ENCODE measurements at places on chromosomes 7 and 10.

GRCh38 chr10:101772895-101773761, 2.8 kb downstream of the FGF8 start:
- no peak for DNase-seq

DNA sequence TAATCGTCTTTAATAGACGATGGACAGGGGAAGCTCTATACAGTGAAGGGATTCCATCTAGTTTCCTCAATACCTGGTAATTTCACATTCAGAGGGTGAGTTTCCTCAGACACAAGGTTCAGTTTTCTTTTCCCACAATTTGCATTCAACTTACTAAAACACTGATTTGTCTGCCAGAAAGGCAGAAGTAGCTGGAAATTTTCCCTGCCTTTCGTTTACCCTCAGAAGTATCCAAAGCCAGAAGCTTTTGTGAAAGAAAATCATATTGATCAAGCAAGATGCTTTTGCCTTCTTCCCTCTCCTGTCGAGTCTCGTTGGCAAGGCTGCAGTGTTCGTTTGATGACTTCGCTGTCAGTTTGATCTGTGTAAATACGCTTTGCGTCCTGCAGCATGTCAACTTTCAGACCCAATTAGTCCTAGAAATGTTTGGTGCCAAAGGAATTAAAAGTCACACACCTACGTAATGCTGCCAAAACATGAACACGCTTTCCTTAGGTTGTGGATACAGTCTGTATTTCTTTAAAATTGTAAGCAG, 631.9 kb upstream of the FOXK1 start:
- DNase-seq: no peak

DNA sequence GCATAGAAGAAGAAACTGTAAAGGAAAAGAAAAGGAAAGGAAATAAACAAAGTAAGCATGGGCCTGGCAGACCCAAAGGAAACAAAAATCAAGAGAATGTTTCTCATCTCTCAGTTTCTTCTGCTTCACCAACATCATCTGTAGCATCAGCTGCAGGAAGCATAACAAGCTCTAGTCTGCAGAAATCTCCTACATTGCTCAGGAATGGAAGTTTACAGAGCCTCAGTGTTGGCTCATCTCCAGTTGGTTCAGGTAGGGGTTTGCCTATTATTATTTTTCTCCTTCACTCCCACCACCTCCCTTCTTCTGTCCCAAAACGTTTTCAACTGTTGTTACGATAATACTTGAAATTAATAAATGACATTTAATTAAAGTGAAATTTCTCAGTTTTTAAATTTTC, 139.6 kb downstream of the MLLT10 start:
- DNase-seq: no peak

GRCh38 chr10:89119651-89120050, 87.5 kb downstream of the CH25H start:
- no peak for DNase-seq

DNA sequence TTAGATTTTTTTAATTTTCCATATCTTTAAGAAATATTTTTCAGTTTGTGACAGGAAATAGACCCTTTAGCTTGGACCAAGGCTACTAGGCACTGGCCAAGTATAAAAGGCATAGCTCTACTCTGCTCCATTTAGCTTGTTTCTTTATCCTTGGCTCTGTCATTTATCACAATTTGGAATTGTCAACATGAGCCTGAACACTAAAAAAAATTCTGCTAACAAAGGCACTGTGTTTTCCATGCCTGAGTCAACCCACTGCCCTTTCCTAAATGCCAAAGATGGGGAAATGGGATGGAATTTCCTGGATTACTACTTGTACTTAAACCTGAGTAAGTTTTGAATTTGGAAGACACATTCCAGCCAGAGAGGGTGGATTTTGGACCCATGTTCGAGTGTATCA, 128.4 kb downstream of the NSUN6 start:
- DNase-seq: no peak

- DNase-seq: no peak
Measured at GRCh38 chr10:62665771-62666170, 138.7 kb upstream of the ADO start.

DNA sequence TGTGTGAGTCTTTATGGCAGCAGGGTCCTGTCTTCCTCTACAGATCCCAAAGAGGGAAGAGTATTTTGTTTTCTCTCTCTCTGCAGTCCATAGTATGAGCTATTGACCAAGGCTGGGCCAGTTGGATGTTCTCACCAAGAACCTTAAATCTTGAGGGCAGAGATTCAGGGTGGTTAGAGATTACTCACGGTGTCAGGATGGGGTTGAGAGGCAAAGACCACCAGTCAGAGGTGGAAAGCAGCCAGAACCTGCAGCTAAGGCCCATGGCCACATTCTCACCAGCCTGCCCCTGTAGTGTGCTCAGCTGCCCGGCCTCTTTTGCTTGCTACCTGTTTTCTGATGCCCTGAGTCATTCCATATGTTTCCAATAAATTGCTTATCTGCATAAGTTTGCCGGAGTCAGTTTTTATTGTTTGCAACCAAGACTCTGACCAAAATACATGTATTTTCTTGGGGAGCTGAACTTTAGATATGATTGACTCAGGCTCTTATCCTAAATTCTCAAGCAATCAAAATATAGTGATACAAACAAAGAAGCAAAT, 67.0 kb downstream of the MAP3K8 start:
- no peak for DNase-seq

DNA sequence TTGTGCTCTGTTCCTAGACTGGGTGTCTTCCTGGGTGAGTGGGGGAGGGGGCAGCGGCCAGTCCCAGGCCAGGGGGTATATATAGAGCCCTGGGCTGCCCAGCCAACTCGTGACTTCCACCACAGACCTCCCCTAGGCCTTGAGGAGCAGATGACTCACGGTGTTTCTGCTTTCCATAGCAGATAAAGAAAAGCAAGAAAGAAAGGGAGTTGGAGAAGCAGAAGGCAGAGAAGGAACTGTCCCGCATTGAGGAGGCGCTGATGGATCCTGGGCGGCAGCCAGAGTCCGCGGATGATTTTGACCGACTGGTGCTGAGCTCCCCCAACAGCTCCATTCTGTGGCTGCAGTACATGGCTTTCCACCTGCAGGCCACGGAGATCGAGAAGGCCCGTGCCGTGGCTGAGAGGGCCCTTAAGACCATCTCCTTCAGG, 10.1 kb downstream of the CALHM2 start:
- no peak for DNase-seq

GRCh38 chr10:90960355-90960814, 39.5 kb upstream of the ANKRD1 start:
- DNase-seq: no peak
